ENCODE measurements at places on chromosomes 5 and 9.

DNA sequence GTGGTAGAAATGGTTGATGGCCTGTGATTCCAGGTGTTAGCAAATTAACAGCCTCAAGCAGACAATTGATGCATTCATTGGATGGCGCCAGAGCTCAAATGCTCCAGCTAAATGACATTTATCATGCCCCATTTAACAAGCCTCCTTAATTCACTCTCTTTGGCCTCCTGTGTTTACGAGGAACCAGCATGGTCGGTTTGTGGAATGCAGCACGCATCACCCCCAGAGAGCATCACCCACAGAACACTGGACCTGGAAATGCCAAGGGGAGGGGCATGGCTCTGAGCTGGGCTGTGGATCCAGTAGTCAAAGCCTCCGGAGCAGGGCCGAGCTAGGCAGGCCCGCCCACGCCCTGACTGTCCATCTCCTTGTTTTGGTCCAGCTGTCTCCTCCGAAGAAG is 434.0 kb downstream of the GADD45G start:
- no peak for DNase-seq

- no peak for DNase-seq
These were observed 216.8 kb upstream of the OTULINL start for GRCh38 chr5:14364576-14365472.

DNA sequence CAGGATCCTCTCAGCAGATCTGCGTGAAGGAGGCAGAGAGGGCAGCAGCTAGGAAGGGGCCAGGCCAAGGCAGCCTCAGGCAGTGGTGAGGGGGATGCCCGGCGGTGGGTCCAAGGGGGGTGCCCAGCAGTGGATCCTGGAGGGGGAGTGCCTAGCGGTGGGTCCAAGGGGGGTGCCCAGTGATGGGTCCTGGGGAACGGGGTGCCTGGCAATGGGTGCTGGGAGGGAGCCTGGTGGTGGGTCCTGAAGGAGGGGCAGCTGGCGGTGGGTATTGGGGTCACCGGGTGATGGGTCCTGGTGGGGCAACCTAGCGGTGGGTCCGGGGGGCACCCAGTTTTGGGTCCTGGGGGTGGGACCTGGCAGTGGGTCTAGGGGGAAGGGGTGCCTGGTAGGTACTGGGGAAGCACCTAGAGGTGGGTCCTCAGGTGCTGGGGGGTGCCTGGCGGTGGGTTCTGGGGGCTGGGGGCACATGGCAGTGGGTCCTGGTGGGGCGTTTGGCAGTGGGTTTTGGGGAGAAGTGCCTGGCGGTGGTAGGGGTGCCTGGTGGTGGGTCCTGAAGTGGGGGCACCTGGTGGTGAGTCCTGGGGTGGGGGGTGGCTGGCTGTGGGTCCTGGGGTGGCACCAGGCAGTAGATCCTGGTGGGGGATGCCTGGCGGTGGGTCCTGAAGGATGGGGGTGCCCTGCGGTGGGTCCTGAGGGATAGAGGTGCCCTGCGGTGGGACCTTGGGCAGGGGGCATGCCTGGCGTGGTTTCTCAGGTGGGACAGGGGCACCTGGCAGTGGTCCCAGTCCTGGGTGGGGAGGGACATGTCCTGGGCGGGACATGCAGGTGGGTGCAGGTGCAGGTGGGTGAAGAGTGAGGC is 1.9 kb downstream of the LRRC14B start:
- DNase-seq: no peak

DNA sequence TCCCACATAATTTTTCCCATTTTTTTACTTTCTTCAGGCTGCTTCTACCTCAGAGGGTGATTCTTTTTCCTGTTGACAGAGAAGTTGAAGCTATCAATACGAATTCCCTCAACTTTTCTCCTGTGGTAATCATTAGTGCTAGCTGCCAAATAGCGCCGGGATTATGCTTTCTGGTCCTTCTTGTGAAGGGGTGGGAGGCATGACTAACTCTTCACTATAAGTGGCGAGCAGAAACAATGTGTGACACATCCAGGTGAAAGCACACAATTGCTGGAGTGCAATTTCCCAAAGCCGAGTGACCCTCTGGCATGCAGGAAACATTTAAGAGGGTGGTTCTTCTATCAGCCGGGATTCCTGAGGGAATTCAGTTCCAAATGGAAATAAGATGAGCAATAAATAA is 56.0 kb downstream of the TRPC7 start:
- no peak for DNase-seq

- no peak for DNase-seq
These were observed 7.5 kb downstream of the PLPP7 start for GRCh38 chr9:131296906-131297500.

GRCh38 chr5:153745778-153746395 is 255.4 kb downstream of the GRIA1 start:
- DNase-seq: no peak

- DNase-seq: no peak
These were observed 5.4 kb downstream of the SLC46A2 start for GRCh38 chr9:112885324-112885723.

DNA sequence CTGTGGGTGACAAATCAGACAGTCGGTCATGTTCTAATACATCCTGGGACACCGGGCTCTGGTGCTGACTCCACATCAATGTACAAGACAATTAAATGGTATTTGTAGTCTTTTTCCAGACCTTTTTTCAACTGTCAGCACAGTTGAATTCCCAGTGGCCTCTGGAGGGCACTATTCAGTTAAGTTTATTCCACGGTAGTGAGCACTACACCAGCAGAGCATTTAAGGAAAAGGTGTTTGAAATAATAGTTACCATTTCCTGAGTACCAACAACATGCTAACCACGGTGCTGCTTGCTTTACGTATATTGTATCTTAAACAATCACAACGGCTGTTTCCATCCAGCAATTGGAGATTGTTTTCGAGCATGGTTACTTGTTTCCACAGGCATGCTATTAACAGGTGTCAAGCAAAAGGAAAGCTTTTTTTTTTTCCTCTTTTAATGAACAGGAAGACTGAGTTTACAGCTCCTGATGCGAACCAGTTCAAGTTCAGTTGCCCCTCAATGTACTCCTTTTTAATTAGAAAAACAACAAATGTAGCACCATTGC is 186.7 kb downstream of the PDZD2 start:
- no peak for DNase-seq

DNA sequence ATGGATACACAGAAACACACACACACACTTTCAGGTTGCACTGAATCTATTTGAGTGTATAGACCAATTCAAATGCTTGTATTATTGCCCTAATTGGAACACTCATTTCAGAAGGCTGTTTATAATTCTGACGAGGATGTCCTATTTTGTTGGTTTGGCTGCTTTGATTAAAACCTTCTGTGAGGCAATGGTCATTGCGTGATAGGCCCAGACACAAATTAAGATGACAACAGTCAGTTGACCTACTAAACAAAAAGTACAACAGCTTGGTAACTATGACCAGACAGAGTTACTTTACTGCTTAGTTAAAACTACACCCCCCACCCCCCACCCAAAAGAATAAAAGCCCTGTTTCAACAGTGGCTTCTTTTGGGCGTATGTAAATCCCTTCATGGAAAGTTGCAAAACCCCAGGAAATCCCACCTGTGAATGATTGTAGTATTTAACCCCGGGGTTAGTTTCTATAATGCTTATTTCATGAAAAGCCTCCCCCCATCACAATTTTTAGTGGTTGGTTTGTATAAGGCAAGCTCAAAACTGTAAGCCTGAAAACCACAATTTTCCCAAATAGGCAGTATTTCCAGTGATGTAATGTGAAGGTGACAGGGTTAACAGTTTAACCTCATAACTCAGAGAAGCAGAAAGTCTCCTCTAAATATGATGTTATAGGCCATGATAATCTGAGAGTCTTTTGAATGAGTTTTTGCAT is 340.8 kb downstream of the FGF10 start:
- DNase-seq: no peak

DNA sequence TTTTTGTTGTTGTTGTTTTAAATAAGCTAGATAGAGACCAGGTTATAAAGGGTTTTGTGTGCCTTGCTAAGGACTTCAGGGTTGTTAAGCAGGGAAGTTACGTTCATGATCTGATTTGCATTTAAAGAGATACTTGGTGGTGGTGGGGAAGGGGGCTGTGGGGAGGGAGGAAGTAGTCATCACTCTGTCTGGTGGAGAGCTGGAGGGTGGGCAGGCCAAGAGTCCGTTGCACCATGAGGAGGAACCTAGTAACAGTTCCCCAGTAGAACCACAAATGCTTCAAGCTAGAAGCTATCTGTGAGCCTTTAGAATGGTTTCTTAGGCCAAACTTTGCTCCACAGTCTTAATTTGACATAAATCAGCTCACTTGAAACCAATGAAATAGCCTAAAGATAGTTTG is 18.7 kb upstream of the ROPN1L start:
- no peak for DNase-seq

DNA sequence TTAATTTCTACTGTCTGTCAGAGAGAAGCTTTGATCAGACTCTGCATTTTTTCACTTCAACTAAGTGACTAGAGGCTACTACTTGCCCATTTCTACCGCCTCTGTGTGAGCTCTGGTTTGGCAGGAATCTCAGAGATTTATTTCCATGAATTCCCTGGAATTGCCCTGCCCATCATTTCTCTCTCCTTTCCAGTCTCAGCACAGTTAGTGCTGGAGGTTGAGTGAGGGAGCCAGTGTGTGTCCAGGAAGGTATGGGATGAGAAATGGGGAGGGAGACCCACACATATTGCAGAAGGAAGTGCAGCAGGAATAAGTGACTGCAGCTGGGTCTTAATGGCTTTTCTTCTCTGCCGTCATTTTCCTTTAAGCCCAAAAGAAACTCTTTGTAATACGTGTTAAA is 443.1 kb upstream of the ZNF462 start:
- DNase-seq: no peak

GRCh38 chr9:97293207-97293721 is 14.2 kb upstream of the CCDC180 start:
- DNase-seq: no peak

- no peak for DNase-seq
These were observed 268.3 kb downstream of the PJA2 start for GRCh38 chr5:109141222-109142200.

- no peak for DNase-seq
These were observed 147.0 kb upstream of the RASA1 start for GRCh38 chr5:87120518-87121303.

- DNase-seq: no peak
These were observed 14.8 kb upstream of the PSMD5 start for GRCh38 chr9:120857481-120857880.

- no peak for DNase-seq
These were observed 148.7 kb downstream of the FAM174A start for GRCh38 chr5:100683881-100684280.

- DNase-seq: no peak
These were observed 178.3 kb downstream of the CWC27 start for GRCh38 chr5:64947031-64947430.

- DNase-seq: no peak
These were observed 133.4 kb downstream of the SLC1A3 start for GRCh38 chr5:36739751-36740221.

GRCh38 chr5:82421119-82421518 is 143.0 kb upstream of the RPS23 start:
- no peak for DNase-seq

GRCh38 chr9:93116072-93116961 is 17.7 kb downstream of the NINJ1 start:
- DNase-seq: no peak

DNA sequence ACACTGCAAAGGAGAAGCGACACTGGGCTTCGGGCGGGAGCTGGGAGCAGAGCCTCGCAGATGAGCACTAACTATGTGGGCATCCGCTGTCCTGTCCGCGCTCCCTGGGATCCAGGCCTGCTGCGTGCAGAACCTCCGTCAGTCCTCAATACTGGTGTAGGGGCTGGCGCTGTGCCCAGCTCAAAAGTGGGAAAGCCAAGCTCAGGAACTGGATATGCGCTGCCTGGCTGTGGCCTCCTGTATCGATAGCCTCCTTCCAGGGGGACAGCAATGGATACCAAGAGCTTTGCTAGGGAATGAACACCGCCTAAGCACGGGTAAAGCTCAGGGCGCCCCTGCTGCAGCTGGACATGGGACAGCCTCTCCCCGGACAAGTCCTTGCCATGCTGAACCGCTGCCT is 270.4 kb downstream of the NSG2 start:
- no peak for DNase-seq

GRCh38 chr9:77011973-77012821 is 7.3 kb upstream of the FOXB2 start:
- no peak for DNase-seq
